ENCODE measurements at places on chromosomes 2 and 18.

GRCh38 chr2:18085593-18085992, 207.1 kb downstream of the KCNS3 start:
- no peak for DNase-seq

DNA sequence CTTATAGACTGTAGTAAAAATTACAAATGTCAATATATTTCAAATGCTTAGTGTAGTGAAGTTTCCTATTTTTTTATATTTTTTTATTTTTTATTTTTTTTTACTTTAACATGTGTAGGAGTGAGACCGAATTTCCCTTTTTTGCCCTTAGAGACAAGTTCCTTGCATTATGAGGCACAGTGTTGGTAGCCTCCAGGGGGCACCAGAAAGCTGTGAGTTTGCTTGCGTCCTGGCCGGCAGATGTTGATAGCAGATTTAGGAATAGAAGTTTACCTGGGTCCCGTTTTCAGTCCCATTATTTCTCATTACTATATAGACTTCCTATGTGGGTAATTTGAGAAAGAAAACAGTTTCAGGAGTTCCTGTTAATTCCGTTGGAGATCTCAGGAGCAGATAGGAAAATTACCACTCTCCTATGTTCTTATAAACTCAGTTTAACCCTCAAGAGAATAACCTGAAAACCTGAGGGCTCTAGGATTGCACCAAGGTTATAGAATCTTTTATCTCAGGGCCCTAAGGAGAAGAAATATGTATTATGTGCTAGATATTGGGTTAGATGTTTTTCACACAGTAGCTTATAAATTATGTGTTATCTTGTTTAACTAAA, 157.5 kb upstream of the SESTD1 start:
- DNase-seq = peak; percentile 71

DNA sequence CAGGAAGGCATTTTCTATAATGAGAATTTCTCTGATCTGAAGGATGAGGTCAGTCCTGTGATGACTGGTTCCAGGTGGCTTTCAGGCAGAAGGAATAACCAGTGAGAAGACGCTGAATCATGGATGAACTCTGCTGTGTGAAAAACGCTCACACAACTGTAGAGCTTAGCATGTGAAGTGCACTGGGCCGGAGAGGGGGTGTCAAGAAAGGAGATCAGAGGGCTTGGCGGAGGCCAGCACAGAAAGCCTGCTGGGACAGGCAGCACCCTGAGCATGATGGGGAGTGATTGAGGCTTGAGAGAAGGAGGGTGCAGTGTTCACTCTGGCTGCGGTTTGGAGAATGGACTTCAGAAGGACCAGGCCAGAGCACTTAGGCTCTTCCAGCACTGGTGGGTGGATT, 236.5 kb downstream of the TPGS2 start:
- no peak for DNase-seq

DNA sequence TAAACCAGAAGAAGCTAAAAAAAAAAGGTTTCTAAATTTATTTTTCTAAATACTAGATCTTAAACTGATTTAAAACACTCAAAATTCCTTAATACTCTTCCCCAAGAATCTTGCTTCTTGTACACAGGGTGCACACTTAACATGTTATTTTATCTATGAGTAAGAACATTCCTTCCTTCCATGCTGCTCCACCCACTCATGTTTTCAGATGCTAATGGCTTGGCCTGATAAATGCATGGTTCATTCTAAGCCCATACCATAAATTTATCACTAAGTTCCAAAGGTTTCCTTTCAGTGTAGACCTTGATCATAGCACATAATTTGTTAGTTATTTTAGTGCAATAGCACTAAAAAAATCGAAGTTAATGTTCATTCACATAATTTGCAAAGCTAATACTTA, 8.1 kb downstream of the FBXO48 start:
- no peak for DNase-seq

GRCh38 chr2:47833516-47833968, 50.6 kb downstream of the MSH6 start:
- no peak for DNase-seq

GRCh38 chr2:163734401-163734800, 1.4 kb downstream of the FIGN start:
- no peak for DNase-seq

- no peak for DNase-seq
Observed at GRCh38 chr2:216683846-216684245, 11.5 kb downstream of the IGFBP5 start.

DNA sequence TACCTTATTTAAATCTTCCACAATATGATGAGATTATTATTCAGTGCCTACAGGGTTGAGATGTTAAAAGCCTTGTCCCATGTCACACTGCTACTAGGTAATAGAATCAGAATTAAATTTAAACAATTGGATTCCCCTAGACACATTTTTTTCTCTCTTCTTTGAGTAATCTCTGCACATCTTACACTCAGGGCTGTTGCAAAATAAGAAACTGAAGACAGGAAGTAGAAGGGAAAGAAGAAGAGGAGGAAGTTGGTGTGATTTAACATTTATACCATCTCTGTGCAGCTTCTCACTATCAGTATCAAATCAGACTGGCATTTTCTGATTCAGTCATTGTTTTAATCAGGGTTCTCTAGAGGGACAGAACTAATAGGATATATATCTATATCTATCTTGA, 677.6 kb downstream of the IRS1 start:
- no peak for DNase-seq

- no peak for DNase-seq
Observed at GRCh38 chr2:191009541-191010374, 4.2 kb downstream of the STAT1 start.

DNA sequence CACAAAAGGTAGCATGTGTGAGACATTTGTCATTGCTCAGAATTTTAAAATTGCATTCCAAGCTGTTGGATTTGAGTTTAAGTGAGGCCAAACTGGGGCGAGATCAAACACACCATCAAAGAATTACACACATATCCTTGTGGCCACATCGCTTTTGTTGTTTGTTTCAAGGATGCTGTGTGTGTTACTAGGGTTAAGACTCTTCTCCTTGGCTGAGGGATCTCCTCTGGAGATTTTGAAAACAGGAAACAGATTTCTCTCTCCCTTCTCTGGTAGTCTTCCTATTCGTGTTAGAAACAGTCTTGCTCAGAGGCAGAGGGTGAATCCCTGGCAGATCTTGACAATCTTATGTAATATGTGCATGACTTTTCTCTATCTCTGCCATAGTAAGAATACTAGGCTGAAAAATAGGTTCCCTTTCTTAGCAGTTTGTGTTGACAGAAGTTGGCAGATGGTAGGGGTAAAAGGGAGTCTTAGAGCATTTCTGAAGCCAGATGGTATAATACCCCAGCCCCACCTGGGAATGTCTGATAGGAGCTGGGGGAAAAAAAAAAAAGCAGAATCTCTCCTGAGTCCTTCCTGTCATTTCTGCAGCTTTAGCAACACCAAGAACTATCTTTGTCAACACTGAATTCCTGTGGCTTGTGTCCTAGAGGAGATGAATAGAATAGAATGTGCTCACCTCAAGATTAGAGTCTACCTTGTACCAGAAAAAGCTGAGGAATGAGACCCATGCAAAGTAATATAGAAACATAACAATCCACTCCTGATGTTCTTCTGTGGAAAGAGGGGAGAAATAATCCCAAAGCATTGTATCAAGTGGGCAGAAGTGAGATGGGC, 101.8 kb downstream of the XRCC5 start:
- DNase-seq = no peak

- DNase-seq = no peak
Observed at GRCh38 chr2:82055846-82056245, 1751.3 kb upstream of the LRRTM1 start.

DNA sequence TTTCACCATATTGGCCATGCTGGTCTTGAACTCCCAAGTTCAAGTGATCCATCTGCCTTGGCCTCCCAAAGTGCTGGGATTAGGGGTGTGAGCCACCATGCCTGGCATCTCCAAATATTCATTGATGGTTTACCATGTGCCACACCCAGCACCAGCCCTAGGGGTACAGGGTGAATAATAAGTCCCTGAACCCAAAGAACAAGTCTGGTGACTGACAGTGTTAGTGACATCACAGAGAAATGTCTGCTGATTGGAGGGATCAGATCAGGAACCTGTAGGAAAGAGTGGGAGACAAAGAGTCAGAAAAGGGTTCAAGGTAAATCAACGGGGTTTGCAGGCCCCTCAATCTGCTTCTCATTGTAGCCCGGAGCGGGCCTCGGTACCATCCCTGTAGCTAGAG, 118.4 kb upstream of the NABP1 start:
- DNase-seq = no peak

DNA sequence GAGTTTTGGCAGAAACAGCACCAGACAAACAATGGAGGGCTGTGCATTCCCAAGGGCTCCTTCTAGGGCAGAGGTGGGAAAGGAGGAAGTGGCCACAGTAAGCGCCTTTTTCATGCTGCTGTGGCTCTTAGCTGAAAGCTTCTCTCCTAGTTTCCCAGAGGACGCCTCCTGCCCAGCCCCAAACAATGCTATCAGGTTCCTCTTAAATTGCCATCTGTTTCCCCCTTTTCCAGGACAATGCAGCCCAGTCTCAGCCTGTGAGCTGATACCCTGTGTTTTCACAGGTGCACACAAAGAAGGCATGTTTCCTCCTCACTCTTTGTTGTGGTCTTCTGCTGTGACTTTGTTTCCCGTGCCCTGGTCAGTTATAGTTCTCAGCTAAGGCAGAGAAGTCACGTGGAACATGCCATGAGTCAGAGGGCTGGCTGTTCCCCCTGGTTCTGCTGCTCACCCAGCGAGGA, 5.4 kb upstream of the FAM124B start:
- DNase-seq = no peak

DNA sequence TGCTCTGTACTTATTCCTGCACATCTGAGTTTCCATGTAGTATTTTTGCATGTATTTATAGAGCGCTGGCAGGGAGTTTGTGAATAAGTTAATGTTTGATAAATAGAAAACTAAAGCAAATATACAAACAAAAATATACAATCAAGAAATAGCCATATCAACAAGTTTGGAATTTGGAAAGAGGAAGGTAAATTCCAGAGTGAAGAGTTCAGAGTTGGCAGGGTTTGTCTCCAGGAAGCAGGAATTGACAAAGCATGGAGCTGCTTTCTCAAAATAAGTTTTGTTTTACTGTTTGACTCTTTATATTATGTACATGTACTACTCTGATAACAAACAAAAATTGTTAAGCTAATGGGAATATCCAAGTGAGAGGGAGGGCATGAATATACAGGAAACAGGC, 80.3 kb downstream of the SPOPL start:
- DNase-seq = no peak

- DNase-seq = peak; percentile 7
Observed at GRCh38 chr2:109098921-109099273, 30.1 kb upstream of the SH3RF3 start.

GRCh38 chr2:43636621-43637020, 439 bp upstream of the PLEKHH2 start:
- DNase-seq = no peak

DNA sequence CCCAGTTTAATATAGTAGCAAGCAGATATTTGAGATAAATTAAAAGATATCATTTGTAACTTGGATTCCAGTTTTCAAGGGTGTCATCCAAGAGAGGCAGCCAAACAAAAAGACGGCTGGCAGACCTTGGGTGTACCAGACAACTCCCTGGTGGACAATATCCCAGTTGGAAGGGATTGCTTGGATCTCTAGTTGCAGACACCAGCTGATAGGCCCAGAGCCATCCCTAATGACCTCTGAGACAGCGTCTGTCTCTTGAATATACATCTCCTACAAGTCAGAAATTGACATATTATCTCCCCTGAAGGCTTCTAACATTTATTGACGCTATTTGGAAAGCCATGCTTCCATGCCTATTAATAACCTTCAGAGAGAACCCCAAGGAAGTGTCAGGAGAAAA, 67.7 kb downstream of the ACVR1 start:
- no peak for DNase-seq

DNA sequence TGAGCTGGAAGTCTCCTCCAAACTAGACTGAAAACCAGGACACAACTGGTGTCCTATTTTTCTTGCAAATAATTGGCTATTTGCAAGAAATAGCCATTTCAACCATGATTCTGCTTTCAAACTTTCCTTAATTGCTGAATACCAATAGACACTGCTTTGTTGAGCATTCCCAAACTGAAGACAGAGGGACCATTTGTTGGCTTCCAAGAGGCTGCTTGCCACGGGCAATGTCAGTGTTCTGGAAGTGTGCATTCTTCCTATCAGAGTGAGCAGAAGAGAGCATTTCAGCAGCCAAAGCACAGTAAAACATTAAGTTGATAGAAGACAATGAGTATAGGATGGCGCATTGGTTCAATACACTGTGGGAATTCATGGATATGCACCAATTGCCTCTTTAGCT, 360.5 kb upstream of the RGPD4 start:
- no peak for DNase-seq

GRCh38 chr2:11749646-11750349, 3.4 kb downstream of the LPIN1 start:
- DNase-seq = no peak

GRCh38 chr2:173095356-173095755, 19.7 kb downstream of the MAP3K20 start:
- DNase-seq = no peak

DNA sequence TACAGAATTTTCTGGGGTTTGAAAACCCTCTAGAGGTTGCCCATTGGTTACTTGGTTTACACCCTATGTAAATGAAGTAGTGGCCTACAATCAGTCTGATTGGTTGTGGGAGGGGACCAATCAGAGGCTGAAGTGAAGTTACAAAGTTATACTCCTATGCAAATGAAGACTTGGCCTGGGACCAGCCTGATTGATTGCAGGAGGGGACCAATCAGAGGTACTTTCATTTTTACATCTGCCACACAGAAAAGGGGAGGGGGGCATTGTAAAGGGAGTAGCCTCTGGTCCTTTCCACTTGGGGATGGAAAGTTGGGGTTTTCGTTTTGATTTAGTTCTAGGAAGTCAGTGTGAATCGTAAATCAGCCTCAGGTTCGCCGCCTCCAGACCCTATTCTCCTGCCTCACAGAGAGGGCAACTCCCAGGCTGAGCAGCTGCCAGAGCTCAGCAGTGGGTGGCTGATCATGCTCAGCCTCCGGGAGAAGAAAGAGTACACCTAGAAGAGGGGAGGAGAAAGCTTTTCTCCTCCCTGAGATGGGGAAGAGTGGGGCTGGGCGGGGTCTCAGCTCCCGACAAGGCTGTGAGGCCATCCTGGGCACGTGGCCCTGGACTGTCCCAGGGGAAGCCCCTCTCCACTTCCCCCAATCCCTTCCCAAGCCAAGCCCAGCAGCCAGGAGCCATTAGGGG, 372.5 kb downstream of the GALR1 start:
- DNase-seq = no peak

Measured in mesothelial cell of epicardium (in vitro differentiated cells).